Spinal cord (tissue), 10 donors: ENCODE measurements at places on chromosomes 5 and 9. TPM values are rescaled to one million over a fixed set of nuclear protein-coding genes. Genes with fewer than 3 reads are reported as not detected.

SPEF2 gene
- 14.9 TPM for polyA plus RNA-seq

FAM81B gene
- polyA plus RNA-seq: 13.9 TPM

REEP5 gene
- 156 TPM for polyA plus RNA-seq

ERCC6L2 gene
- 36.8 TPM for polyA plus RNA-seq

SPATA31D4 gene
- not detected for polyA plus RNA-seq

GAPT gene
- polyA plus RNA-seq: 0.40 TPM

PDE8B gene
- 25.8 TPM for polyA plus RNA-seq

ARSB gene
- 20.2 TPM for polyA plus RNA-seq

BAAT gene
- polyA plus RNA-seq: 0.48 TPM

TSSK1B gene
- polyA plus RNA-seq: 0.06 TPM

ADRA1B gene
- 10.8 TPM for polyA plus RNA-seq

PCDHGC4 gene
- polyA plus RNA-seq: 90.2 TPM

FOXD1 gene
- polyA plus RNA-seq: 7.2 TPM

CNTLN gene
- 7.9 TPM for polyA plus RNA-seq

NUTM2F gene
- not detected for polyA plus RNA-seq

FAM163B gene
- 22.2 TPM for polyA plus RNA-seq

NMUR2 gene
- 1.3 TPM for polyA plus RNA-seq

LCN6 gene
- not detected for polyA plus RNA-seq

GABRA1 gene
- 12.9 TPM for polyA plus RNA-seq

SOHLH1 gene
- polyA plus RNA-seq: 1.0 TPM

FUT7 gene
- 0.52 TPM for polyA plus RNA-seq

SEMA6A gene
- polyA plus RNA-seq: 120 TPM

NME5 gene
- 24.4 TPM for polyA plus RNA-seq

ANKRD31 gene
- 0.53 TPM for polyA plus RNA-seq

PCDHB14 gene
- polyA plus RNA-seq: 15.4 TPM

AIF1L gene
- polyA plus RNA-seq: 73.6 TPM

TERT gene
- 0.06 TPM for polyA plus RNA-seq

JAK2 gene
- 16.9 TPM for polyA plus RNA-seq

POC5 gene
- 18.3 TPM for polyA plus RNA-seq

IFNK gene
- not detected for polyA plus RNA-seq

SH2D3C gene
- 23.8 TPM for polyA plus RNA-seq

HRH2 gene
- 3.9 TPM for polyA plus RNA-seq

WNT8A gene
- polyA plus RNA-seq: 0.22 TPM

FAM78A gene
- 7.4 TPM for polyA plus RNA-seq

UQCRQ gene
- polyA plus RNA-seq: 248 TPM

PKD2L2 gene
- 0.63 TPM for polyA plus RNA-seq

ARSI gene
- 5.0 TPM for polyA plus RNA-seq
